ENCODE measurements at places on chromosomes 2 and 18. TPM values are rescaled to one million over a fixed set of nuclear protein-coding genes. Genes with fewer than 3 reads are reported as not detected.

DNA sequence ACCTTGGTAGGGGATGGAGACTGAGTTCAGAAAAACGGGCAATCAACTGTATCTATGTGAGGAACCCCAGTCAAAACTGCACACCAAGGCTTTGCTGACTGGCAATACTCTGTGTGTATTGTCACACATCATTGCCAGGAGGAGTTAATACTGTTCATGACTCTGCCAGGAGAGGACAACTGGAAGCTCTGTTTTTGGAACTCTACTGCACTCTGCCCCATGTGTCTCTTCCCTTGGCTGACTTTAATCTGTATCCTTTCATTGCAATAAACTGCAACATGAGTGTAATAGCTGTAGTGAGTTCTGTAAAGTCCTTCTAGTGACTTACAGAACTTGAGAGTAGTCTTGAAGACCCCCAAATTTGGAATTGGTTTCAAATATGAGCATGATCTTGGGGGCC lies 72.3 kb downstream of the FAM228A start:
- no peaks in the 10 kb centered on the region for H3K4me1 ChIP-seq
- DNase-seq = no peak
- H3K27me3 ChIP-seq = no peaks in the 10 kb centered on the region
- H3K27ac ChIP-seq = no peak overlapping the region

GRCh38 chr18:73812423-73812822 lies 335.2 kb downstream of the FBXO15 start:
- no peaks in the 10 kb centered on the region for H3K4me1 ChIP-seq
- DNase-seq = no peak
- no peaks in the 10 kb centered on the region for H3K27me3 ChIP-seq
- no peak overlapping the region for H3K4me3 ChIP-seq

DNA sequence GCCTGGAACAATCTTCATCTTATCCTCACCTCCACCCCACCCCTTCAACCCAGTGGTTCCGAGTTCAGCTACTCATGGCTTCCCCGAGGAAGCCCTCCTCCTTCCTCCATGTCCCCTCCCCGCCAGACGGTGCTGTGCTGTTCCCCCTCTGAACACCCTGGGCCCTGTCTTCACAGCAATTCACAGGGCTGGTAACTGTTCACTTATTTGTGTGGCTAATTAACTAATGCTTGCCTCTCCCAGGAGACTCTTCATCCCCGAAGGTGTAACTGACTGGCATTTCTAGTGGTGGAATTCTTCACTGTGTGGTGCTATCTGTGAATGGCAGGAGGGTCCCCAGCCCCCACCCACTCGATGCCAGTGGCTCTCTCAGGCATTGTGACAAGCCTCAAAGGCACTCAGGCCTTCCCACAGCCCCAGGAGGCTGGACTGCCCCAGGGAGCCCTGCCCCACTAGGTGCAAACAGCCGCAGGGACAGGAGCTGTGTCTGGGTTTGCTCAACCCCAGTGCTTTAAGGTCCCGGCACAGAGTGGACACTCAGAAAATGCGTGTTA lies 133.7 kb upstream of the ID2 start:
- no peaks in the 10 kb centered on the region for H3K4me1 ChIP-seq
- H3K4me3 ChIP-seq = no peak overlapping the region
- DNase-seq = peak; percentile 24
- no peaks in the 10 kb centered on the region for H3K27me3 ChIP-seq

DNA sequence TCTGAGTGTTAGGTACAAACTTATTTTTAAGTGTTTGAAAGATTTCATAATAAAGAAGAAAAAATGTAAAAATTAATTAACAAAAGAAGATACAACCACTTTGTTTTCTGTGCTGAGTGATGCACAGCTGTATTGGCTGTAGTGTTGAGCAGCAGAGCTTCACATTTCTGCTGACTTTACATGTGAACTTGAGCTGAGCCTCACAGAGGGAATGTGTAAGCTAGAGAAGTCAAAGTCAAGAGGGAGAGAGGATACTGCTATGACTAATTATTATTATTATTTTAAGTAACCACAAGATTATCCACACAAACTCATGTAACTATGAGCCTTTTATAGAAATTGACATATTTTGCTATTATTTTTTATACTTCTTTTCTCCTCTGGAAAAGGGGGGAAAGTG lies 159.1 kb upstream of the ZSWIM2 start:
- H3K4me1 ChIP-seq = no peaks in the 10 kb centered on the region
- H3K4me3 ChIP-seq = no peak overlapping the region
- DNase-seq = no peak

DNA sequence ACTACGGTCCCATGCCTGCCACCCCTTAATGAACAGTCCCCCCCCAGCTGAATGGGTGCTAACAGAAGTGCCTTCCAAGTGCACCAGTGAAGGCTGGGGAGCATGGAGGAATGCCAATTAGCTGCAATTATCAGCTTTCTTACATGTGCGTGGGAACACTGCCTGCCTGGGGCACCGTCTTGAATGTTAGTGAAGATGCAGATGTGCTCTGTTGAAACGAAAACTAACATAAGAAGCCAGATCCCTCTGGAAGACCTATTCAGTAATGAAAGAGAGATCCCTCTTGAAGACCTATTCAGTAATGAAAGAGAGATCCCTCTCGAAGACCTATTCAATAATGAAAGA lies 154.5 kb downstream of the CLIP4 start:
- H3K4me1 ChIP-seq = no peaks in the 10 kb centered on the region
- H3K36me3 ChIP-seq = no peaks in the 10 kb centered on the region
- no peaks in the 10 kb centered on the region for H3K27me3 ChIP-seq
- H3K4me3 ChIP-seq = no peak overlapping the region
- H3K27ac ChIP-seq = no peak overlapping the region
- DNase-seq = no peak

DNA sequence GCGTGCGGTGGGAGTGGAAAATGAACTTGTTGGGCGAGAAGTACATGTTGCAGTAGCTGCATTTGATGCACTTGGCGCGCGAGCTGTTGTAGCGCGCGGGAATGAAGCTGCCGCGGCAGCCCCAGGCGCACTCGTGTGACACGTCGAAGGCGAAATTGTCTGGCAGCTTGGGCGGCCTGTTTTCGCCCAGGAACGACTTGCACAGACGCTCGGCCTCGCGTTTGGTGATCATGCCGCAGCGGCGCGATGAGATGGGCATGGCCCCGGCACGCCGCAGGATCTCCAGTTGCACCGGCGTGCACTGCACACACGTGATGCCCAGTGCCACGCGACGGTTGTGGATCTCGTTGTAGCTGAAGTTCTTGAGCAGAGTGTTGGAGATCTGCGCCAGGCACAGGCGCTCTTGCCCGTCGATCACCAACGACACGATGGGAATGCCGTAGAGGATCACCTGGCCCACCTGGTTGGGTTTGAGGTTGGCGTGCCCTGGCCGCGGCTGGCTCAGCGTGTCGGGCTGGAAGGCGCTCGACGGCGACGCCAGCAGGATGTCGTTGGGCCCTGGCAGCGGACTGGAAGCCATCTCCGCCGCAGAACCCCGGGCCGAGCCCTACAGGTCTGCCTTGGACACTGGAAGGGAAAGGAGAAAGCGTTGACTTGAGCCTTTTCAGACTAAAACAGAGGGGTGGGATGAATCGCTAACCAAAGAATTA lies 2.7 kb downstream of the SKOR2 start:
- H3K36me3 ChIP-seq = no peaks in the 10 kb centered on the region
- no peak for DNase-seq
- H3K4me1 ChIP-seq = no peaks in the 10 kb centered on the region
- H3K27me3 ChIP-seq = no peaks in the 10 kb centered on the region
- no peak overlapping the region for H3K4me3 ChIP-seq

DNA sequence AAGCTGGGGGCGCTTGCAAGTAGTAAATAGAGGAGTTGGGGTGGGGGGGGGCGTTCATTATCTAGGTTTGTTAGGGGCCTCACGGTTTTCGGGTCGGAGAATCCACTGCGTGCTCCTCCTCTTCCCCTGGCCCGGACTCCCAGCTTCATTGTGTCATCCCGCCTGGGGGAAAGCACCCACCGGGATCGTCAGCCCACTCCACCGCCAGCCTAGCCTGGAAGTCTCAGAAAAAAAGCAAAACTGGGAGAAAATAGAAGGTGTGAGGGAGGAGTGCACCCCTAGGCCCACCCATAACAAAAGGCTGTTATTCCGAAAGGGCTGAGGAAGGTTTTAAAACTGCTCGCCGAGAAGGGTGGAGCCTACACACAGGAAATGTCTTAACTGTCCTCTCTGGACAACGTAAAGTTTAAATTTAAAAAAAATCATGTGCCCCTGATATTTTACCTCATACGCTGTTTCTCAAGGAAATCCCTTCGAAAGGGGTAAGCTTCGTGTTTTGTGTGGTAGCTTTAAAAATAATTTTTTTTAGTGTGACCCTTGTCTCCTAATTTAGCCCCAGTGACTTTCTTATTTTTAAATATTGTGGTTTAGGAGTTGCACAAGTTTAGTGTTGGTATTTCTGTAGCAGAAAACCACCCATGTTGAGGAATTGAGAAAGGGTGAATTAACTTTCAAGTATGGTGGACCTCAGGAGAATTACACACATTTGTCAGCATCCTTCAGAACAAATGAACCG lies 104.2 kb downstream of the SPTBN1 start:
- H3K4me3 ChIP-seq = peak overlapping the region; percentile 14
- H3K27ac ChIP-seq = no peak overlapping the region
- no peaks in the 10 kb centered on the region for H3K36me3 ChIP-seq
- peak; percentile 76 for DNase-seq
- H3K4me1 ChIP-seq = peaks cover 2% of the 10 kb centered on the region

DNA sequence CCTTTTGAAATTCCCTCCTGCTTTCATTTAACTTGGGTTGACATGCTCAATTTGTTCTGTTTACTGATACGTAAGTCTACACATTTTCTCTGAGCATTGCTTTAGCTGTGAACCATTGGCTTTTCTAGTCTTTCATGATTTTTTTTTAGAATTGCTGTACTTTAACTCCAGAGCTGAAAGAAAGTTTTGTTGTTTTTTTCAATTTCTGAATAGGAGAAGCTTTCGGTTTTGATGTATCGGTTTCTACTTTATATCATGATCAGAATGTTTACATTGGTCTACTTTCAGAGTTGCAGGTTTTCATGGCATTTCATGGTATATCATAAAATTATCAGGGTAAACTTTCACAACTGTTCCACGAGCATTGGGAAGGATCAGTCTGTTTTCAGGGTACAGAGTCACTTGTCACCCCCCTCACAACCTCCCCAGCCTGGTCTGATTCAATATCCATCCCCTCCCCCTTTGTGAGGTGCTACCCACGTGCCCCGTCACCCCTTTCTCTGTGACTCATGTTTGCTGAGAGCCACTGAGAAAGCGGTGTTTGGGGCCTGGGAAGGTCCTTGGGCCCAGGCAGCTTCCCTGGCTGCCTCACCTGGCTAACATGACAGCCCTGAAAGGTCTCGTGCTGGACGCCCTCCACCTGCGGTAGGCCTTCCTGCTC lies 7.0 kb downstream of the ASTL start:
- H3K27ac ChIP-seq = no peak overlapping the region
- no peak for DNase-seq
- H3K4me3 ChIP-seq = no peak overlapping the region
- no peaks in the 10 kb centered on the region for H3K4me1 ChIP-seq
- H3K27me3 ChIP-seq = no peaks in the 10 kb centered on the region

- H3K4me3 ChIP-seq = no peak overlapping the region
- no peak overlapping the region for H3K27ac ChIP-seq
- DNase-seq = no peak
- peaks cover 1% of the 10 kb centered on the region for H3K4me1 ChIP-seq
Measured at GRCh38 chr2:121366040-121366439, 81.0 kb upstream of the TFCP2L1 start.

- no peaks in the 10 kb centered on the region for H3K36me3 ChIP-seq
- no peak overlapping the region for H3K27ac ChIP-seq
- no peak for DNase-seq
- H3K27me3 ChIP-seq = no peaks in the 10 kb centered on the region
- H3K4me1 ChIP-seq = peaks cover 2% of the 10 kb centered on the region
- H3K4me3 ChIP-seq = no peak overlapping the region
Measured at GRCh38 chr2:221612800-221613199, 40.7 kb upstream of the EPHA4 start.

DNA sequence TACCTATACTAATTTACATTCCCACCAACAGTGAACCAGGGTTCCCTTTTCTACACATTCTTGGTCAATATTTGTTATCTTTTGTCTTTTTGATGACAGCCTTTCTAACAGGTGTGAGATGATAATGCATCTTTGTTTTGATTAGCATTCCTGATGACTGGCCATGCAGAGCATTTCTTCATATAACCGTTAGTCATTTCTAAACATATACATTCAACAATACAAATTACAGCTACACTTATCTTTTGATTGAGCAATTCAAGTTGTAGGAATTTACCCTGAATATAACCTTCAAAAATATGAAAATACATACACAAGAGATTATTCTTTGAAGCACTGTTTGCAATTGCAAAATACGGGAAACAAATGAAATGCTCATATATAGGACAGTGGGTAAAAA lies 94.9 kb downstream of the TMEM131 start:
- no peak overlapping the region for H3K27ac ChIP-seq
- no peak for DNase-seq
- no peak overlapping the region for H3K4me3 ChIP-seq
- no peaks in the 10 kb centered on the region for H3K4me1 ChIP-seq
- no peaks in the 10 kb centered on the region for H3K36me3 ChIP-seq
- no peaks in the 10 kb centered on the region for H3K27me3 ChIP-seq

DNA sequence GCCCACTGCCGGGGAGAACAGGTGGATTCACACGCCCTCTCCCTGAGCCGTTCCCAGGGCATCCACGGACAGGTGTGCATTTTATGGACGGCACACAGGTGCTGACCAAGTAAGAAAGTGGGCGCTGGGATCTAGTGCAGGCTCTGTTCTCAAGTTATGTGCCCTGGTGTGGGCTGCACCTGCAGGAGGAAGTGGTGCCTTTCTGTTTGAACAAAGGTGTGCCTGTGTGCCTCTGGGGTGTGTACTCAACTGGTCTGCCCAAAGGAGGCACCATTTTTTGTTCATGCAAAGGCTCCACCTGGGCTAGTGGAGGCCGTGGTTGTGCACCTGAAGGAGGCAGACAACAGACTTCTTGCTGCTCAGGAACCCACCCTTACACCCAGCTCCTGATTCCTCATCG lies 88.2 kb upstream of the HK2 start:
- no peak for DNase-seq
- no peaks in the 10 kb centered on the region for H3K27me3 ChIP-seq
- no peak overlapping the region for H3K27ac ChIP-seq

DNA sequence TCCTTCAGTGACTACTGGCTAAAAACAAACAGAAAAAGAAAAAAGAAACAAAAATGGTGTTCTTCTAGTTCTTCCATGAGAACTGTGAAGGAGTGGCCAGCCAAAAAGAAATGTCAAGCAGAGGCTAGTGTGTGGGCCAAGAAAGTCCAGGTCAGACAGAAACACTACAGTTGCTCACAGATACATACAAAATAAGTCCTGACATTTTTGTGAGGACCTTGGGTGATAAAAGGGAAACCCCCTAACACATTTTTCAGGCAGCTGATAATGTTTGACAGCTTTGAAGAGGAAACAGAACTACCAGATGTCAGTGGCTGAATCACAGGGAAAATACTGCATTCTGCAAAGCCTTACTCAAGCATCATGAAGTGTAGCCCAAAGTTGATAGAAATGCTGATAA lies 28.1 kb downstream of the ARHGAP25 start:
- H3K27ac ChIP-seq = no peak overlapping the region
- no peak overlapping the region for H3K4me3 ChIP-seq
- H3K4me1 ChIP-seq = no peaks in the 10 kb centered on the region
- no peak for DNase-seq

GRCh38 chr18:29160170-29160569 lies 983.2 kb upstream of the CDH2 start:
- no peak overlapping the region for H3K4me3 ChIP-seq
- H3K4me1 ChIP-seq = peaks cover 2% of the 10 kb centered on the region
- no peaks in the 10 kb centered on the region for H3K27me3 ChIP-seq
- no peak overlapping the region for H3K27ac ChIP-seq

LYPD6B gene
- total RNA-seq = not detected

CERKL gene
- not detected for total RNA-seq

GALR1 gene
- not detected for total RNA-seq

DOK6 gene
- total RNA-seq = 6.3 TPM

C2orf78 gene
- total RNA-seq = not detected

KIF5C gene
- total RNA-seq = 2.3 TPM

CYS1 gene
- 11.4 TPM for total RNA-seq

ZNF521 gene
- 88.7 TPM for total RNA-seq
